Right cardiac atrium (tissue), 5 donors: ENCODE measurements at places on chromosomes 12 and 14. TPM values are rescaled to one million over a fixed set of nuclear protein-coding genes. Genes with fewer than 3 reads are reported as not detected.

Gene ZNF10
- total RNA-seq, result 7.7 TPM

Gene ERH
- total RNA-seq, result 141 TPM

DNA sequence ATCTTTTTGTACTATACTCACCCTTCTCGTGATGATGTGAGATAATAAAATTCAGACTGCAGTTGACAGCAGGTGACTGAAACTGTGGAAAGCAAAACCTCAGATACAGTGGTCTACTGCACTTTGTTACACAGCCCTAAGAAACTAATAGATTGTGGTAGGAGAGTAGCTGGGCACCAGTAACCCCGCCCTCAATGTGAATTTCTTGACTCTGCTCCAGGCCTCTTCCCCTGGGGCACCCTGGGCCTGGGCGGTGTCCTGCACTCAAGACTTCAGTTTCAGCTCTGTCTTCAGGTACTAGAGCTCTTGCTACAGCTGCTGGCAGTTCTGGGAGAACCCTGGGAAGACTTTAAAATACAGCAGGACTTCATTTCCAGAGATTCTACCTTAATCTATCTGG lies 197.6 kb upstream of the AVPR1A start:
- DNase-seq, result no peak

Gene SMIM41
- total RNA-seq, result 0.95 TPM

GRCh38 chr12:25962932-25963525 lies 4.5 kb downstream of the RASSF8 start:
- no peak for DNase-seq

DNA sequence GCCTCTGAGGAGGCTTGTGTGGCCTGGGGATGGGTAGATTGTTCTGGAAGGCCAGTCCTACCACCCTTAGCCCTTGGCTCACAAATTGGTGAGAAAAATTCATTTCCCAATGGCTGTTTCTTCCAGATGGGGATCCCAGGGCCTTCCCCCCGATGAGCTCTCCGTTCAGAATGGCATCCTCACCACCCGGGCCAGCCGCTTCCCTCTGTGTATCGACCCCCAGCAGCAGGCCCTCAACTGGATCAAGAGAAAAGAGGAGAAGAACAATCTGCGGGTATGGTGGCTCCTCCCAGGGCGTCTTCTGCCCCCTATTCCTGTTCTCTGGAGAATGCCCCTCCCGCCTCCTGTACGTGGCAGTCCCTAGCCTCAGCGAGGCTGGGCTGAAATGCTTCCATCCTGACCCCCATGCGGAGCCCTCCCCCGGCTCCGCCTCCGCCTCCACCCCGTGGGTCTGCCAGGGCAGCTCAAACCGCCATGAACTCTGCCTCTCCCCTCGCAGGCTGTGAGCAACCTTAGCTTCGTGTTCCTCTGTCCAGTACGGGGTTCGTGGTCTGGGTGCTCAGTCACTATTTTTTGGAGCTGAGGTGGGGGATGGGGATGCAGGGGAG lies 57.8 kb downstream of the CCDC92 start:
- no peak for DNase-seq

GRCh38 chr12:124326104-124326503 lies 31.2 kb downstream of the RFLNA start:
- DNase-seq, result no peak

DNA sequence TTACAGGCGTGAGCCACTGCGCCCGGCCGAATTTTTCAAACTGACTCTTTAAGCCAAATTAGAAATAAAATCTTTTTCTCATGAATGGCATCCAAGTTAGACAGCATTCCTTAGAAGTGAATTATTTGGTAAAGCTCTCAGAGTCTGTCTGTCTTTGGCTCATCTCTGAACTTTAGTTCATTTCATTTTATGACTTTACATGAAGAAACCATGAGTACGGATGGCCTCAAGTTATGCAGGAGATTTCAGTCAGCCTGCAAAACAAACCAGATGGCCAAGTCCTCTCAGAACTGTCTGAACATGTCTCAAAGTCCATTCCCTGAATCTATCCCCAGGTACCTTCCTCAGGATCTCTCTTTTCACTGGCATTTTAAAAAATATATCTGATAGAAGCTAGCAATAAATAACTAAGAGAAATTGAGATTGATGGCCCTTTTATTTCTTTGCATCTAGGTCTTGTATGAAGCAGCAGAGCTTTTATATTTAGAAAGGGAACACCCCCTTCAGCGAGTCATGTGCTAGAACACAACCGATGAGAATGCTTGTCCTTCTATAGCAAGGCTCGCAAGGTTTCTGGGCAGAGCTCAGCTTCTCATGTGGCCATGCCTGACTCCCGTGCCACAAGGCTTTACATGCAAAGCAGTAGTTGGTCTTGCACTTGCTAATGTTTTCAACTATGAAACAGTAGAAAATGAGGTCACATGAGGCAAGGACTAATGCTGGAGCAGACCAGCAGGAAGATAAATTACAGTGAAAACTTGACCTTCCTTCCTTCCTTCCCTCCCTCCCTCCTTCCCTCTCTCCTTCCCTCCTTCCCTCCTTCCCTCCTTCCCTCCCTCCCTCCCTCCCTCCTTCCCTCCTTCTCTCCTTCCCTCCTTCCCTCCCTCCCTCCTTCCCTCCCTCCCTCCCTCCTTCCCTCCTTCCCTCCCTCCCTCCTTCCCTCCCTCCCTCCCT lies 125.0 kb downstream of the AKAP6 start:
- no peak for DNase-seq

GRCh38 chr12:75378354-75378753 lies 12.5 kb upstream of the GLIPR1L2 start:
- DNase-seq, result no peak

Gene NKX2-8
- not detected for total RNA-seq

- no peak for DNase-seq
Measured at GRCh38 chr12:60644076-60644475, 1048.2 kb downstream of the SLC16A7 start.

DNA sequence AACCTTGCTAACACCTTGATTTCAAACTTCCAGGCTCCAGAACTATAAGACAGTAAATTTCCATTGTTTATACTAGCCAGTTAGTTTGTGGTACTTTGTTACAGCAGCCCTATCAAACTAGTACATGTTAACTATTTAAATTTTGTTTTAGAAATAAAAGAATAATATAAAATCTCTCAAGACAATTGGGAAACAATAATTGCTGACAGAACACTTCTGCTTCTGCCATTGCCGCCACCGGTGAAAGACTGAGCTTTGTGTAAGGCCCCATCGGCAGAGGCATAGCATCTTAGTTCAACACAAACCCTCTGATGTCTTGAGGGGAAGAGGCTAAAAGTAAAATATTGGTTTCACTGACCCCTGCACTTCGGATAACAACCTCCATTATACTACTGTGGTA lies 1607.1 kb upstream of the SEL1L start:
- no peak for DNase-seq

Gene ZFYVE26
- total RNA-seq, result 17.0 TPM

- DNase-seq, result no peak
Measured at GRCh38 chr14:24068711-24069410, 2.5 kb upstream of the CPNE6 start.
